ENCODE measurements at places on chromosomes 6 and 20.
A peak's percentile ranks its signal among the peaks of the same experiment; 100 is the strongest.

DNA sequence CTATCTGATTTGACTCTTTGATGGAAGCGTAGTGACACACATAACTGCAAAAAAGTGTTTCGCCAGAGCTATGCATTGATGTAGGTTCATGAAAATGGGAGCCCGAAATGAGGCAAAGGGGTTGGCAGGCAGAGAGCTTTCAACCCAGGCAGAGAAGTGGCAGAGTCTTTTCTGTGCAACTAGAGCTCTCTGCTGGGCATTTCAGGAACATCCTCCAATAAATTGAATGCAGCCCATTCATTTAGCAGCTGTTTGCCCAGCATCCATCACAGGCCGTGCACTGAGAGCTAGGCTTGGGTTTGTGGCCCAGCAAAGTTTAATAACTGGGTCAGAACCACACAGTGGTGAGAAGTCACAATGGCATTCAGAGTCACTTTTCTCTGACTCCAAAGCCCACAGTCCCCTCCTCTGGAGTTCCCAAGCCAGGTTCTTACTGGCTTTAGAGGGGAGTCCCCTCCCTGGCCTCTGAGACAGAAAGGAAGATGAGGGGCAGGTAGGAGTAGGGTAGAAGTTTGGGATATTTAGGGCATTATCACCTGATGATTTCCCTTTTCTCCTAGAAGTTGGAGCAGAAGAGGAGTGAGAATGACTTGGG, 31.8 kb upstream of the ELMO2 start:
- no peaks in the 10 kb centered on the region for H3K36me3 ChIP-seq
- no peaks in the 10 kb centered on the region for H3K27me3 ChIP-seq
- no peak for DNase-seq
- H3K4me1 ChIP-seq, result no peaks in the 10 kb centered on the region
- H3K4me3 ChIP-seq, result no peak overlapping the region
- H3K27ac ChIP-seq, result no peak overlapping the region

- no peak for DNase-seq
- H3K4me1 ChIP-seq, result no peaks in the 10 kb centered on the region
- H3K27me3 ChIP-seq, result no peaks in the 10 kb centered on the region
Measured at GRCh38 chr6:90719321-90720195, 132.7 kb upstream of the MAP3K7 start.

DNA sequence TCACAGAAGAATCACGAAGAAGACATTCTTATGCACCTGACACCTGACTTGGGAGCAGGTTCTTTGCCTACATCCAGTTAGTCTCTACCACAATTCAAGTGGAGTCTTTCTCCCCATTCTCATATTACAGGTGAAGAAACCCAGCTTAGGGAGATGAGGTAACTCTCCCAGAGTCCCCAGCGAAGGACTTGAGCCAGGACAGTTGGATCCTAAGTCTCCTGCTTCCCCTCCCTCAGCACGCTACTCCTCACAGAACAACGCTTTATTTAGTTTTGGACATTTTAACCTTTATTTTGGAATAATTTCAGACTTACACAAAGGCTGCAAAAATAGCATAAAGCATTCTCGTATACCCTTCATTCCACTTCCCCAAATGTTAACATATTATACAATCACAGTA, 824 bp upstream of the CSTL1 start:
- peaks cover 11% of the 10 kb centered on the region for H3K4me1 ChIP-seq
- no peak for DNase-seq
- no peak overlapping the region for H3K4me3 ChIP-seq
- no peak overlapping the region for H3K27ac ChIP-seq
- no peaks in the 10 kb centered on the region for H3K27me3 ChIP-seq
- no peaks in the 10 kb centered on the region for H3K36me3 ChIP-seq

DNA sequence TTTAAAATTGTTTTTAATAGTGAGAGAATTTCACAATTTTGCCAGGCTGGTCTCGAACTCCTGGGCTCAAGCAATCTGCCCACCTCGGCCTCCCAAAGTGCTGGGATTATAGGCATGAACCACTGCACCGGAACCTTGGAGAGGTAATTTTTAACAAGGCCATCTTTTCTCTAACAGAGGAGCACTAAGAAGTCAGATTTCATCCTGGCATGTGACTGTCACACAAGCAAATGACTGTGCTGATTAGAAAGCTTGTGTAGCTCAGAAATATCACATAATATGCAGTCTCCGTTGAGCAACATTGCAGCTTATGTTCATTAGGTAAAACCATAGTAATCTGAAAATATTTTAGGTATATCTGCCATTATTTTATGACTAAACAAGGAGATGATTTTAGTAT, 156.0 kb downstream of the CCDC170 start:
- no peaks in the 10 kb centered on the region for H3K36me3 ChIP-seq
- DNase-seq, result no peak
- no peaks in the 10 kb centered on the region for H3K27me3 ChIP-seq
- H3K27ac ChIP-seq, result no peak overlapping the region
- H3K4me1 ChIP-seq, result peaks cover 14% of the 10 kb centered on the region
- H3K4me3 ChIP-seq, result no peak overlapping the region

GRCh38 chr20:15603506-15603905, 969.7 kb downstream of the KIF16B start:
- H3K27ac ChIP-seq, result no peak overlapping the region
- H3K4me3 ChIP-seq, result no peak overlapping the region
- H3K36me3 ChIP-seq, result no peaks in the 10 kb centered on the region
- no peak for DNase-seq
- H3K27me3 ChIP-seq, result no peaks in the 10 kb centered on the region
- H3K4me1 ChIP-seq, result no peaks in the 10 kb centered on the region

- H3K27ac ChIP-seq, result no peak overlapping the region
- DNase-seq, result no peak
- H3K4me1 ChIP-seq, result no peaks in the 10 kb centered on the region
- H3K27me3 ChIP-seq, result no peaks in the 10 kb centered on the region
Measured at GRCh38 chr6:122657601-122658000, 47.4 kb downstream of the PKIB start.

DNA sequence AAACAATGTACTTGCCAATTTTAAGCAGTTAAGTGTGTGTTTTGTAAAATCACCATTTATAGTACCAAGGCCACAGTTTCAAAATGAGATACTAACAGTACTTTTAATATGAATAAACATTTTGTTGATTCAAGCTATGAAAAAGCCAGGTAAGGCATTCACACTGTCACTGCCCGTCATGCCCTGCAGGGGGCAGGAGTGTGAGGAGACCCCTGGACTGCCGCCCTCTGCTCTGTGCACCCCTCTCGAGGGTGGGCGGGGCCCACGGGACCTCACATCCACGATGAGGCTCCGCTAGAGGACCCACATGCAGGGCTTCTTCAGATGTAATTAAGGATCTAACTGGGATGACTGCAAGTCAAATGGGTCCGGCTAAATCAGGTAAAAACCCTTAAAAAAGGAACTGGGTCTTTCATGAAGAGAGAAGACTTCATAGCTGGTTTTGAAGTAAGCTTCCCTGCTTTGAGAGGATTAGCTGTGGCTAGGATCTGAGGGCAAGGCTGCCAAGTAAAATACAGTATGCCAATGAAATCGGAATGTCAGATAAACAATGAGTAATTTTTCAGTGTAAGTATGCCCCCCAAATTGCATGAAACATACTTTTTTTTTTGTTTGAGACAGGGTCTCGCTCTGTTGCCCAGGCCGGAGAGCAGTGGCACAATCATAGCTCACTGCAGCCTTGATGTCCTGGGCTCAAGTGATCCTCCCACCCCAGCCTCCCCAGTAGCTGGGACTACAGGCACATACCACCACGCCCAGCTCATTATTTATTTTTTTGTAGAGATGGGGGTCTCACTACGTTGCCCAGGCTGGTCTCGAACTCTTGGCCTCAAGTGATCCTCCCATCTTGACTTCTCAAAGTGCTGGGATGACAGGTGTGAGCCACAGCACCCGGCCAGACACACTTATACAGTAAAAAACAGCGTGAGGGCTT, 18.7 kb downstream of the DIDO1 start:
- H3K4me1 ChIP-seq, result no peaks in the 10 kb centered on the region
- H3K27me3 ChIP-seq, result no peaks in the 10 kb centered on the region
- no peak overlapping the region for H3K27ac ChIP-seq

DNA sequence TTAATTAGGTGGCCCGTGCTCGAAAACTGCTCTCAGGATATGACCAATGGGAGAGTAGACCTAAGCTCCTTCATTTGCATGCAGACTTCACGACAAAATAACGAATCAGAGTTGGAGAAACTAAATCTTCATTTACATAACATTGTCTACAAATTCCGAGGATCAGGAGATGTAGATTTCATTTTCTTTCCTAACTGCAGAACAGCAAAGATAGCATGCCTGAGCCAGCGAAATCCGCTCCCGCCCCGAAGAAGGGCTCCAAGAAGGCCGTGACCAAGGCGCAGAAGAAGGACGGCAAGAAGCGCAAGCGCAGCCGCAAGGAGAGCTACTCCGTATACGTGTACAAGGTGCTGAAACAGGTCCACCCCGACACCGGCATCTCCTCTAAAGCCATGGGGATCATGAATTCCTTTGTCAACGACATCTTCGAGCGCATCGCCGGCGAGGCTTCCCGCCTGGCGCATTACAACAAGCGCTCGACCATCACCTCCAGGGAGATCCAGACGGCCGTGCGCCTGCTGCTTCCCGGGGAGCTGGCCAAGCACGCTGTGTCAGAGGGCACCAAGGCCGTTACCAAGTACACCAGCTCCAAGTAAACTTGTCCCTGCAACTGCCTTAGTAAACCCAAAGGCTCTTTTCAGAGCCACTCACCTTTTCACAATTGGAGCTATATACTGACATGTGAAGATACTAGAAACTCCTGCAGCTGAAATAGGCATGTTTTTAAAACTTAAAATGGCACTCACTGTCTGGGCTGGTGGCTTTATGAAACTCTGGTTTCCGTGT, 96.5 kb downstream of the HFE start:
- peak overlapping the region; percentile 65 for H3K27ac ChIP-seq
- no peaks in the 10 kb centered on the region for H3K4me1 ChIP-seq

GRCh38 chr6:91435630-91436029, 848.8 kb upstream of the MAP3K7 start:
- no peak for DNase-seq
- H3K27ac ChIP-seq, result no peak overlapping the region
- H3K4me3 ChIP-seq, result no peak overlapping the region
- H3K4me1 ChIP-seq, result no peaks in the 10 kb centered on the region
- no peaks in the 10 kb centered on the region for H3K36me3 ChIP-seq
- H3K27me3 ChIP-seq, result no peaks in the 10 kb centered on the region

DNA sequence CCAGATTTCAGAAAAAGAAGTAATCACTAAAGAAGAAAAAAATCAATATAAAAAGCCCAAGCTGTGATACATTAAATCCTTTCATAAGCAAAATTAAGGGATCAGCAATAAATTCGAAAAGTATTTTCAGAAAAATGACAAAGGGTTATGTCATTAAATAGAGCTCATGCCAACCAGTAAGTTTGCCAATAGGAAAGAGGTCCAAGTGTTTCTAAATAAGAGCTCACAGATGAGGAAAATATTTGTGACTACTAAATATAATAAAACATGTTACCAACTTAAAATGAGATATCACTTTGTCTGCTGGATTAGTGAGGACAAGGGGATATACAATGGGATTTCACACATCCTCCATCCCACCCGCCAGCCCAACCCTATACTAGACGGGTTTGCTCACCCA, 140.3 kb upstream of the EYA4 start:
- DNase-seq, result no peak
- no peaks in the 10 kb centered on the region for H3K4me1 ChIP-seq
- H3K4me3 ChIP-seq, result no peak overlapping the region

GRCh38 chr20:23396950-23397627, 24.2 kb downstream of the NAPB start:
- no peak overlapping the region for H3K27ac ChIP-seq
- DNase-seq, result no peak
- no peaks in the 10 kb centered on the region for H3K4me1 ChIP-seq
- no peak overlapping the region for H3K4me3 ChIP-seq
- H3K27me3 ChIP-seq, result no peaks in the 10 kb centered on the region

GRCh38 chr6:21539621-21540100, 53.9 kb upstream of the SOX4 start:
- DNase-seq, result no peak
- H3K27me3 ChIP-seq, result no peaks in the 10 kb centered on the region
- no peaks in the 10 kb centered on the region for H3K4me1 ChIP-seq
- no peak overlapping the region for H3K4me3 ChIP-seq

GRCh38 chr20:62019144-62019805, 46.4 kb downstream of the TAF4 start:
- no peaks in the 10 kb centered on the region for H3K36me3 ChIP-seq
- no peak for DNase-seq

DNA sequence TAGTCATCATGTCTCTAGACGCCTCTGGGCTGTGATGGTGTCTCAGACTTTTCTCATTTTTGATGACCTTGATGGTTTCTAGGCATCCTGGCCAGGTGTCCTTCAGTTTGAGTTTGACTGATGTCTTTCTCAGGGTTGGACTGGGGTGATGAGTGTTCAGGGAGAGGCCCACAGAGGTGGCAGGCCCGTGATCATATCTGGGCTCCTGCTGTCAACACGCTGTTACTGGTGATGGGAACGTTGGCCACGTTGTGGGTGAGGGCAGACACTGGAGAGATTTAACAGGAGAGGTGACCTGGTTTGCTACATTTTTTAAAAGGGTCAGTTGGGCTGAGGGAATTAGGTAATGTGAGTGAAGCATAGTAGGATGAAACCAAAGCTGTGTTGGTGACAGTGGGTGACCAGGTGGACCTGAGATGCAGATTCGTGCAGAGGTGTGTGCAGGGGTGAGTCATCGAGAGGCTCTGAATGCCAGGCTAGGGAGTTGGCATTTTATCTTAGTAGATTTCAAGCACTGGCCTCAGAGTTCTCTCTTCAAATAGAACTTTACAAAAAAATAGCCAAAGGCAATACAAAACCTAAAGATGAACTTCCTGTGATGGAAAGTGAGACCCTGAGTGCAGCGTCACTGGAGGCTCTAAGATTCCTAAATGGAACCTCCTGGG, 174.1 kb downstream of the CDH26 start:
- no peaks in the 10 kb centered on the region for H3K36me3 ChIP-seq
- no peak for DNase-seq
- no peak overlapping the region for H3K27ac ChIP-seq
- no peaks in the 10 kb centered on the region for H3K4me1 ChIP-seq
- no peak overlapping the region for H3K4me3 ChIP-seq

GRCh38 chr20:35237486-35237885, 11.0 kb downstream of the MMP24 start:
- H3K4me1 ChIP-seq, result no peaks in the 10 kb centered on the region
- no peak for DNase-seq
- H3K27ac ChIP-seq, result no peak overlapping the region
- no peaks in the 10 kb centered on the region for H3K36me3 ChIP-seq
- H3K4me3 ChIP-seq, result no peak overlapping the region
- no peaks in the 10 kb centered on the region for H3K27me3 ChIP-seq

Measured in right lobe of liver (tissue), 6 donors.